ENCODE measurements at places on chromosomes 11 and 22.

- DNase-seq = no peak
Measured at GRCh38 chr11:69796063-69796462, 20.9 kb upstream of the FGF4 start.

GRCh38 chr11:98365190-98365589 is 655.6 kb upstream of the CNTN5 start:
- peak; percentile 3 for DNase-seq

DNA sequence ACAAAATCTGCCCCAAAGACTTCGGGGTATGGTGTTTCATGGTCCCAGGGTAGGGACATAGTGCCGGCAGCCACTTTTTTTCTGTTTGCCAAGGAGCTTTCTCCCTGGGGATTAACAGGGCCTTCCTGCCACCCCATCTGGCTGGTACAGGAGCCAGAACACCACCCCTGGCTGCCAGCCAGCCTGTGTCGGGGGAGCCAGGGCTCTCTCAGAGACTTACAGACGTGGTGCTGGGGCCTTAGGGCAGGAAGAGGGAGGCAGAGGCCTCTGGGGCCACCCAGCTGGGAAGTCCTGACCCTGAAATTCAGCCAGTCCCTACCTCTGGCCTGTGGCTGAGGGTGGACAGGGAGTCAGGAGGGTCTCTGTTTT is 52.4 kb upstream of the CDON start:
- no peak for DNase-seq

GRCh38 chr11:6614446-6614845 is 2.4 kb upstream of the TAF10 start:
- DNase-seq = no peak

- DNase-seq = no peak
Measured at GRCh38 chr11:46463701-46464421, 72.3 kb upstream of the CHRM4 start.

DNA sequence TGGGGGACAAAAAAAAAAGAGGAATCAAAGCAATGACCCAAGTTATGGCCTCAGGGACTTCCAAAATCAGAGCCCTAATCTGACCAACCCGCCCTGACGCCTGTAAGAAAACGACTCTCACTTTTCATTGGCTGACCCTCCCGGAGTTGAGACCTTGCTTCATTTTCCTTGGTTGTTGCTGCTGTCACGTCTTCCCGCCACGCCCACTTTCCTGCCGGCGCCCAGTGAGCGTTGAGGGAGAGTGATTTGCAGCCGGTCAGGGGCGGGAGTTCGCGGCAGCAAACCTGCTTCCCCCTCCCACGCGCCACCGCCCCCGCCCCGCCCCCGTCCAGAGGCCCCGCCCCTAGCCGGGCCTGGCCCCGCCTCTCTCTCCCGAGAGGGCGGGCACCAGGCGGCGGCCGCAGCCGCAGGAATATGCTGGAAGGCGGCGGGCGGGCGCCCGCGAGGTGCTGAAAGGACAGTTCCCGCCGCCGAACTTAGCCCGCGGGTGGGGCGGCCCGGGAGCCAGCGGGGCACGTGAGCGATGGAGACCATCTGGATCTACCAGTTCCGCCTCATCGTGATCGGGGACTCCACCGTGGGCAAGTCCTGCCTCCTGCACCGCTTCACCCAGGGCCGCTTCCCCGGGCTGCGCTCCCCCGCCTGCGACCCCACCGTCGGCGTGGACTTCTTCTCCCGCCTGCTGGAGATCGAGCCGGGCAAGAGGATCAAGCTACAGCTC is at the start of gene RAB39A:
Gene RAB39A (plus strand): TSS at position 403 of the 721 bp plus-strand sequence. CDS start 121 bp downstream, at position 524.
- DNase-seq = peak; percentile 94

DNA sequence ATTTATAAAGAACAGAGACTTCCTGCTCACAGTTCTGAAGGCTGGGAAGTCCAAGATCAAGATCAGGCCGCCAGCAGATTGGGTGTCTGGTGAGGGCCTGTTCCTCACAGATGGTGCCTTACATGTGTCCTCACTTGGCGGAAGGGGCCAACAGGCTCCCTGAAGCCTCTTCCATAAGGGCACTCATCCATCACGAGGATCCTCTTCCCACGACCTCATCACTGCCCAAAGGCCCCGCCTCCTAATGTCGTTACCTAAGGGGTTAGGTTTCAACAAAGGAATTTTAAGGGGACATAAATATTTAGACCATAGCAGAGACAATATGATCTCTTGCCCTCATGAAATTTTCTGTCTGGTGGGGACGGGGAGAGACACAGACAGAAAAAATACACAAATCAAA is 18.6 kb downstream of the TP53AIP1 start:
- no peak for DNase-seq

- DNase-seq = no peak
Measured at GRCh38 chr11:114290503-114291235, 5.5 kb upstream of the NNMT start.

GRCh38 chr22:49712195-49712791 is 115.4 kb downstream of the BRD1 start:
- no peak for DNase-seq

- DNase-seq = no peak
Measured at GRCh38 chr22:22960307-22960706, 72.7 kb downstream of the IGLL5 start.

DNA sequence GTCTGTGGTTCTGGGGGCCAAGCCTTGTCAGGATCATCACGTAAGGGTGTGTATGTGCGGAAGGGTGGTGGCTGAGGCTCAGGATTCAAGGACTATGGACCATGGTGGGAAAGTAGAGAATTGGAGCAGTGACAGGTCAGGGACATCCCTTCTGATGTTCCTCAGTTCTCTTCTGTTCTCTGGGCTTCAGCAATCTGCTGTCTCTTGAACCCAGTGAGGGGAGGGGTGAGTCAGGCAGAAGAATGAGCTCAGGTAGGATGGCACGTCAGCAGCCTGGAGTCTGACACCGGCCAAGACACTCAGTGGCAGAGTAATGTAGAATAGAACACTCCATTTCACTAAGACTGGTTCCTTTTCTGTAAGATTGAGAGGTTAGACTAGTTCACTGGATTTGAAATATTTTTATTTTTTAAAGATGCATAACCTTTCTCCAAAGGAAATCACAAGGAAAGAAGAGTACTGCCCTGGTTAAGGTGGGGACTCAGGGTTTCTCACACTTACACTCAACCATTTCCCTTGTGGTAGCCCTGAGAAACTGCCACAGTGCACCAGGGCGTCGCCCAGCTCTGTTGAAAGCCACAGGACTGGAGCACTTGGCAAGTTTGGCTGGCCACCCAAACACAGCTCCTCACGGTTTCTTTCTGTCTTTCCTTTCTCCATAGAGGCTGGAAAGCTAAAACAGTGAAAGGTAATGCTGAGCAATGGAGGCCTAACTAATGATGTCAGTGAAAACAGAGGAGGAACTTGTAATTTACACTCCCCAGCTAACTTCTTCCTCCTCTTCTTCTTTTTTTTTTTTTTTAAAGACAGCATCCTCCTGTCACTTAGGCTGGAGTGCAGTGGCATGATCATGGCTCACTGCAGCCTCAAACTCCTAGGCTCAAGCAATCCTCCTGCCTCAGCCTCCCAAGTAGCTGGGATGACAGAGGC is 23.1 kb upstream of the MICAL2 start:
- peak; percentile 81 for DNase-seq

- no peak for DNase-seq
Measured at GRCh38 chr11:63530021-63530420, 6.6 kb upstream of the PLAAT4 start.
